Common myeloid progenitor, CD34-positive (primary cell): ENCODE measurements at places on chromosomes 11 and 22.

GRCh38 chr22:39148026-39148726 lies 4.3 kb downstream of the CBX7 start:
- no peak for DNase-seq

DNA sequence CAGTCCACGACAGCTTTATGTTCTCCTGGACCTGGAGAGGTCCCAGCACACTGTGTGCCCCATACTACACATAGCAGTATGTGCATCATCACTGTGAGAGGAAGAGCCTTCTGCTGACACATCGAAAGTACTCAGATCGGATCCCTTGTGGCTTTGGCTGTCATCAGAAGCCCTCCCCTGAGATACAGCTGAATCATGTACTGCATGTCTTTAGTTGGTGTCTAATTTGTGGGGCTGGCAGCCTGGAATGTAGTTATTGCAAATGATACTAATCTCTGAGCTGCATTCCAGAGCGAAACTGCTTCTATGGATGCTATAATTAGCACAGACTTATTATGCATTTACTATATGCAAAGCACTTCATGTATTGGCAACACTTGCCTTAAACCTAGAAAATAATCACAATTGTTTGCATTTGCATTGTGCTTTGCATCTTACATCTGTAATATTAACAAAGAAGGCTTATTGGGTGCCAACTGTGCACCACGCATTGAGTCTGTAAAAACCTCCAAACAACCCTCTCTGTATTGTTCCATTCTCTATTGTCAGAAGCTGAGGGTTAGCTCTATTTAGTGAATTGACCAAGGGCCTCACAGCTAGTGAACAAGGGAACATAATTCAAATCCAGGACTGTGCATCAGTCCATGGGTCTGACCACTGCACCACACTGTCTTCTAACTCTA lies 89.2 kb upstream of the CRTAM start:
- DNase-seq: peak; percentile 96

- no peak for DNase-seq
Observed at GRCh38 chr11:60918251-60918938, 4.4 kb downstream of the TMEM109 start.

- peak; percentile 85 for DNase-seq
Observed at GRCh38 chr22:37661160-37661924, 2.8 kb downstream of the PDXP start.

DNA sequence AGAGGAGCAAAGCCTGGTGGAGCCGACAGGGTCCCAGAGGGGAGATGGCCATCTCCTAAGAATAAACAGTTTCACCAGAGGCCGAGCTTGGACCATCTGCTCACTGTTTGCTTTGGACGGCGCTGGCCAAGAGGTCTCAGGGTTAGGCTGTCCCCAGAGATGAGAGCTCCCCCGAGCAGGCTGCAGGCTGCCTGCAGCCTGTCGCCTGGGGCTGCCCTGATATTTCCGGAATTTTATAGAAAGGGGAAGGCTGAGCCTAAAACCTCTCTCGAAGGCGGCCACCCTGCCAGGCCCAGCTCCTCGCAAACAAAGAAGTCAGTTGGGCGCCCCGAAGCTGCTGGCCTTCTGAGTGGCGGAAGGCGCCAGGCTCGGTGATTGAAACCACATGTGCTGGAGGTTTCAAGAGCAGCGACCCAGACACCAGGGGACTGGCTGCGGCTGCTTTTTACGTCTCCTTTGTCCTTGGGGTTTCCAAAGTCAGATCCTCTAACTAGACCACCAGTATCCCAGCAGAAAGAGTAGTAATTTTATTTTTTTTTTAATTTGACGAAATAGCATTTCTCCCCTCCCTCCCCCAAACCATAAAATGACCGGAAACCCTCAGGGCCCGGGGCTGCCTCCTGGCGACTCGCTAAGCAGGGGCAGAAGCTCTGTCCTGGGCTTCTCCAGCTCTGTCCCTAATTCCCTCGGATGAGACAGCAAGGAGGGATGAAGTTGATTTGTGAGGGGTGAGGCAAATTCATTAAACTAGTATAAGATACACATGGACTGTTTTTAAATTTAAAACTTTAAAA lies 57.4 kb downstream of the CLMP start:
- peak; percentile 85 for DNase-seq

GRCh38 chr11:4211991-4212390 lies 117.4 kb downstream of the RRM1 start:
- peak; percentile 36 for DNase-seq

- DNase-seq: no peak
Observed at GRCh38 chr11:77401486-77402217, 72.2 kb downstream of the PAK1 start.

DNA sequence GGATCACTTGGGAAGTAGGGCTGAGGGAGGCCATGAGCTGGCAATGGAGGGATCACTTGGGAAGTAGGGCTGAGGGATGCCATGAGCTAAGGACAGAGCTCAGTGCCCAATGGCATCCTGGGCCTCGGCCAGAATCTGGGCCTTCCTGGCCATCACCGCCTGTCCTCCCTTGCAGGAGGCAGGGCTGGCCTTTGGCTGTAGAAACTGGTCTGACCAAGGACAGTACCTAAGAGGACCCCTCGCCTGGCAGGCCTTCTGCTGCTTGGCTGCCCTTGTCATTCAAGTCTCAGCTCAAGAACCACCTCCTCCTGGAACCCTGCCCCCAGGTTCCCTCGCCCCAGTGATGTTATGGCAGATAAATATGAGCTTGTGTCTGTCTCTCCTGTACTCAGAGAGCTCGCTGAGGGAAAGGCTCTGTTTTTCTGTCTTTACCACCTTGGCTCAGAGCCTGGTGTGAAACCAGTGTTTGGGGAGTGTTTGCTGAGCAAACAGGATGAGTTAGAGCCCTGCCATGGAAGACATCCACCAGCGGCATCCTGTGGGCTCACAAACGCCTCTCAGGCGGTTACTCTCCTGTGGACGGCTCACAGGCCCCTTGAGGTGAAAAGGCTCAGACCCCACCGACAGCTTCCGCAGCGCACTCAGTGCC lies 19.3 kb upstream of the RASL10A start:
- no peak for DNase-seq

DNA sequence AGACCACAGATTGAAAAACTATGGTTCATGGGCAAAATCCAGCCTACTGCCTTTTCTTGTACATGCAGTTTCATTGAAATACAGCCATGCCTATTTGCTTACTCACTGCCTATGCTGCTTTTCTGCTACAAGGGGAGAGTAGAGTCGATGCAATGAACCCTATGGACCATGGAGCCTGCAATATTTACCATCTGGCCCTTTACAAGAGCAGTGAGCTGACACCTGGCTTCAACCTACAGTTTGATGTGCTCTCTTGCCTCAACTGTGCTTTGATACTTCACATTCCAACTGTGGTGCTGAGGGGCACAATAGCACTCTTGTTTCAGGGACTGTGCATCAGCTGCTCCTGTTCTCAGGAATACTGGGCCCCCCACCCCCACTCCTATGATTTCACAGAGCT lies 239.5 kb upstream of the SORL1-AS1 start:
- DNase-seq: no peak

DNA sequence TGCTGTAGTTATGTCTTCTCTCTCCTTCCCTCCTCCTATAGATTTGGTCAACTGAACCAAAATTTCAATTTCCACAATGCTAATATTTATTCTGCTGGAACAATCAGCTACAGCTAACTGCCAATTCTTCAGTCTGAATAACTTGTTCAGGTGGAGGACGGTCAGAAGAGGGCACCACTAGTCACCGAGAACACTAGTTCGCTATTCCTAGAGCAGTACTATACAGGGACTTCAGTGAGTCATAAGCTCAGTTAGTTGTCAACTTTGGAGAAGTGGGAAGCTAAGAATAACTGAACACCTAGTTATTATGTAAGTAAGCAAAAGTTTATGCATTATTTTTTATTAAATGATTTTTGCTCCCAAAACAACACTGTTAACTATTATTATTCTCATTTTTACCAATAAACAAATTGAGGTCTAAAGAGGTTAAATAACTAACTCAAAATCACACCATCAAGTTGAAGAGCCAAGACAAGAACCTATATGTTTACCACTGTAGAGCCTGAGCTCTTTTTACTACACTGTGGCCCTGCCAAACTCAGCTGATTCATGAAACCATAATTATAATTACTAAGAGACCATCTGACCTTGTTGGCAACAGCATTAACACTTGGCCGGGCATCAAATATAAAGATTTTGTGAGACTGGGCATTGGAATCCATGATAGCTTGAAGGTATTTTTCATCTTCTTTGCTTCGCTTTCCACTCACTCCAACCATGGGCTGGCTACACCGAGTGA lies 59.0 kb downstream of the CEP57 start:
- DNase-seq: peak; percentile 67

DNA sequence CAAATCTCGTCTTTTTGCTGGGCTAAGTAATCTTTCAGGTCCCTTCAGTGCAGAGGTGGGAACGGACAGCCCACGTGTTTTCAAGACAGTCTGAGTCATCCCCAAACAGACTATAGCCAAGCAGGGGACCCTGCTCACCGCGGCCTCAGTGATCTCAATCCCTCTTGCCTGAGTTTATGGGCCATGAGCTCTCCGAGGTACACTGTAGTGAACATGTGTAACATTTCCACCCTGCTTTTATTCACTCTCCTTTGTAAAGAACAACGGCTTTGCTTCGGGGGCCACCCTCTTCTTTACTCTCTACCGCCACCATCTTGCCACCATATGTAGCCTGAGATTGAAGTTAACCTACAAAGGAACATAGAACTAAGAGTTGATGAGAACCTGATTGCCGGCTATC lies 11.5 kb upstream of the KCTD14 start:
- DNase-seq: no peak

DNA sequence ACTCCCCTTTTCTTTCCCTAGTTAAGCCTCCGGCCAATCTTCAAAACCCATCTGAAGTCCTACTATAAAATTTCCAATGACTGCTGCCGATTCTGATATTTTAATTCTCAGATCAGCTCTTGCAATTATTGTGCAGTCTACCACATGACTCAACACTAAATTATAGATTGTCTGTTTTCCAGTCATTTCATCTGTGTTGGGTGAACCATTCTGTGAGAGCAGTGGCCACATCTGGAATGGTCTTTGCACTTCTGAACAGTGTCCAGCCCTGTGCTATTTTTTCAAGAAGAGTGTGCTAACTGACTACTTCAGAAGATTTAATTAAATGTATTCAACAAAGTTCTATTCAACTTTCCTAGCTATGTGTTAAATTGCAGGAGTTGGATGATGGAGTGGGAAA lies 47.2 kb upstream of the MMP7 start:
- DNase-seq: no peak

DNA sequence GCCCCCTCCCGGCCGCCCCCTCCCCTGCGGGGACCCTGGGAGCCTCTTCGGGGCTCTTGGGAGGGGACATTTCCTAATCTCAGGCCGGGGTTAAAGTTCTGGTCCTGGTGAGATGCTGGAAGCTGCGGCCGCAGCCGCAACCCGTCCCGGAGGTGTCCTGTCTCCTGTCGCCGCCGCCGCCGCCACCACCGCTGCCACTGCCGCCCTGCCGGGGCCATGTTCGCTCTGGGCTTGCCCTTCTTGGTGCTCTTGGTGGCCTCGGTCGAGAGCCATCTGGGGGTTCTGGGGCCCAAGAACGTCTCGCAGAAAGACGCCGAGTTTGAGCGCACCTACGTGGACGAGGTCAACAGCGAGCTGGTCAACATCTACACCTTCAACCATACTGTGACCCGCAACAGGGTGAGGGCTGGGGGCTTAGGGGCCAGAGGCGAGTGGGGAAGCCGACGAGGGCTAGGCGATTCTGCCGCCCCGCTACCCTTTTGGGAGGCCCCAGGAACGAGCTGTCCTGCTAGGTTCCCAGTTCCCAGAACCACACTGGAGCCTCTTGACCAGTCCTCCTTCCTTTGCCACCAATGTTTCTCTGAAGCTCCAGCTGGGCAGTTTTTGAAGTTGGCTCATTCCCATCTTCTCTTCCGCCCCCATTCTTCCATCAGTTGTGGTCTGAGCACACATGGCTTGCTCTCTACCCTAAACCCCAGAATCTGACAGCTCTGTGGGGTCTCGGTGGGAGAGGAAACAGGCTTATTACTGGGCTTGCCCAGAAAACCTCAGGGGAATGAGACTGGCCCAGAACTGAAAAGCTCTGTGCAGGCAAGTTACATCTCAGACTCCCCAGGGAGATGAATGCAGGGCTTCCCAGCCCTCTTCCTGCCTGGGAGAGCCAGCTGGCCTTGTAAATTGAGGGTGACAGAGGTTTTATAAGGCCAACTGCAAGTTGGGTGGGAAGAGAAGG lies 781 bp downstream of the SIDT2 start:
- no peak for DNase-seq

DNA sequence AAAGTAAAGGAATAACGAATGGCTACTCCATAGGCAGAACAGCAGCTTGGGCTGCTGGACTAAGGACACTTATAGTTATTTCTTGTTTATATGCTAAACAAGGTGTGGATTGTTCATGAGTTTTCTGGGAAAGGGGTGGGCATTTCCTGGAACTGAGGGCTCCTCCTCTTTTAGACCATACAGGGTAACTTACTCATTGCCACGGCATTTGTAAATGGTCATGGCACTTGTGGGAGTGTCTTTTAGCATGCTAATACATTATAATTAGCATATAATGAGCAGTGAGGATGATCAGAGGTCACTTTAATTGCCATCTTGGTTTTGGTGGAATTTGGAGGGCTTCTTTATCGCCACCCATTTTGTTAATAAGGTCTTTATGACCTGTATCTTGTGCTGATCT lies 7.0 kb downstream of the OR4X1 start:
- no peak for DNase-seq

- no peak for DNase-seq
Observed at GRCh38 chr22:41823797-41824196, 9.1 kb upstream of the SREBF2 start.

- DNase-seq: peak; percentile 80
Observed at GRCh38 chr22:20606041-20606783, 98.8 kb downstream of the MED15 start.

DNA sequence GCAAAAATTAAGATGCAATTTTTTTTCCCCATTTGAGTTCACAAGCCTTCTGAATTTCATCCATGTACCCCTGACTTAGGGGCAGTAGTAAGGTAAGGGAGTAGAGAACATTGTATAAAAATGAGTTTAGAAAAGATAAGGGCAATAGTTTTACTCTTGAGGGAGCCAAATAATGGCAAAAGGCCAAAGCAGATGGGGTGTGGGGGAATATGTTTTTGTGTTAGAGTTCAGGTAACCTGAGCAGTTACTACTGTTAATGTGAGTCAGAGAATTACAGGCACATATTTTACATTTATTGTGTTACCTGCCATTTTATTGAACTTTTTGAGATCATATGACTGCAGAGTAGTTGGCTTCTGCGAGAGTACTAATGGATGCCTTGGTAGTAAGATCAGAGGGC lies 3.1 kb downstream of the EED start:
- DNase-seq: peak; percentile 17

DNA sequence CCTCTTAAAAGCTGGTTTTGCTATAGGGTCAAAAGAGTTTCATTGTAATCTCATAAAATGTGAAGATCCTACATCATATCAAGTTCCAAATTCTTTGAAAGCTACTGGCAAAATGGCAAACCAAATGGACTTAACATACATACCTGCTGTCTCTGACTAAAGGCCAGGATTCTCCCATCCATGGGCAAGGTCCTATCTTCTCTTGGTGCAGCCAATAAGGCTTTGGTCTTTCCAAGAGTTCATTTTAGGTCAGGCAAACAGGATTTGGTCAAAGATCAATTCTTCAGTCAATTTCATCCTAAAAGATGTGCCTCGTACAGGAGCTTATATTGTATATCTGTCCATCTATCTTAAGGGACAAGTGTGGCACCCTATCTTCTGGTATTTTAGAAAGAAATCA lies 49.7 kb downstream of the CADM1 start:
- no peak for DNase-seq

- no peak for DNase-seq
Observed at GRCh38 chr11:1167256-1167655, 9.5 kb downstream of the MUC5AC start.
